ENCODE measurements at places on chromosomes 1 and 21. TPM values are rescaled to one million over a fixed set of nuclear protein-coding genes. Genes with fewer than 3 reads are reported as not detected.

The ACOT11 gene
- polyA plus RNA-seq, result 13.6 TPM

The CHRM3 gene
- 8.2 TPM for polyA plus RNA-seq

The CDKN2C gene
- 12.4 TPM for polyA plus RNA-seq

DNA sequence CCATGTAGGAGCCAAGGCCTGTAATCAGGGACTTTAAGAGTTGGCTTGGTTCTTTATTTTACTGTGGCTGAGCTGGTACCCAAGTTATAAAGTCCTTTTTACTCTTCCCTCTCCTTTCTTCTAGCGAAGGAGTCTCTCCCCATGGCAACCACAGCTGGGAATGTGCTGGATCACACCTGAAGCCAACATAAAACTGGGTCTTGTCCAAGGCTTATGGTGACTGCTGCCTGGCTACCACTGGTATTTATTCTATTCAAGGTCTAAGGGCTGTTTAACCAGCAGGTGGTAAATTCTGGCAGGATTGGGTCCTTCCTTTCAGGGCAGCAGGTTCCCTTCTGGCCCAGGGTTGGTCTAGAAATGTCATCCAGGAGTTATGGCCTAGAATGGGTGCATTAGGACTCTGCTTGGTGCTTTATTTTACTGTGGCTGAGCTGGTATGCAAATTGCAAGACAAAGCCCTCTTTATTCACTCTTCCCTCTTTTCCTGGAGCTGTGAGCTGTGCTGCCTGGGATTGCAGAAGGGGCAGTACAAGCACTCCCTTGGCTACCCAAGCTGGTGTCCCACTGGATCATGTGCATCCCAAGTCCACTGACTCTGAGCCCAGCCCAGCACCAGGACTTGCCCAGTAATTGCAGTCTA lies 26.6 kb downstream of the SLC22A15 start:
- no peak for DNase-seq

- no peak for DNase-seq
Measured at GRCh38 chr21:29477941-29478340, 179.2 kb downstream of the BACH1 start.

DNA sequence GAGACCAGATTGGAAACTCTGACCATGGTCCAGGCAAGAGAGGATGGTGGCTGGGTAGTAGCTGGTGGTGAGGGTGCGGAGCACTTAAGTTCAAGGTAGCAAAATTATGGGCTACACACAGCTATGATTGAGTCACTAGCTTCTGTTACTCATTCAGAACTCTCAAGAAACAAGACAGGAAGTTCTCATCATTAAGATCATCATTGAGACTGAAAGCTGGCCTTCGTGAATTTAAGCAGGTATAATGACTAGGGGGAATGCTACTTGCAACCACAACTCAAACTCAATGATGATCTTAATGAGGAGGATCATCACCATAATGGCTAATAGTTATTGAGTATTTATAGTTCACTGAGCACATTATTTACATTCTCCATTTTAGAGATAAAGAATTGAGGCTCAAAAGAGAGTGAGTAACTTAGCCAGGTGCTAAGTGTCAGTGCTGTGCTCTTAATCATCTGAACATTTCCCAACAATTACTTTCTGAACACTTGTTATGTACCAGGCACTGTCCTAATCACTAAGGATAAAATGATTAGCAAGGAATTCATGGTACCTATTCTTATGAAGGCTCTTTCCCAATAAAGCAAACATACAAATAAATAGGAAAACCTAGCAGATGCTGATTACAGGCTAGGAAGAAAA lies 286.3 kb upstream of the C1orf105 start:
- no peak for DNase-seq

DNA sequence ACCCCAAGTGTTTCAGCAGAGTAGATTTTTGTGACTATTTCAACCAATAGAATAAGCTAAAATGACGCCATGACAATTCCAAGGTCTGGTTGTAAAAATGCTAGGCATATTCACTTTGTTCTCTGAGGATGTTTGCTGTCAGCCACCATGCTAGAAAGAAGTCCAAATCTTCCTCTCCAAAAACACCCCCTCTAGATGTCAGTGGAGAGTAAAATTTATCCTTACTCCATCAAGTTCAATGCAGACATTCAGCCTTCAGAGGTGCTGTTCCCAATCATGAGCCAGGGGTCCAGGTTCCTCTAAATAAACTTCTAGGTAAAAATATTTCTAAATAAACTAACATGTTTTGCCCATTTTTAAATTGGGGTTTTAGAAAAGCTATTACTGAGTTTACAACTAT lies 395.4 kb upstream of the ADAMTS5 start:
- no peak for DNase-seq

GRCh38 chr1:109116286-109116685 lies 2.4 kb downstream of the ELAPOR1 start:
- no peak for DNase-seq

GRCh38 chr1:85179522-85179921 lies 21.3 kb downstream of the SYDE2 start:
- no peak for DNase-seq

Data from left kidney (tissue), 8 donors.